Nephron progenitor cell (in vitro differentiated cells): ENCODE measurements at places on chromosomes 2 and 18.

- DNase-seq, result no peak
These were observed 835.9 kb upstream of the CHAC2 start for GRCh38 chr2:52931660-52932059.

DNA sequence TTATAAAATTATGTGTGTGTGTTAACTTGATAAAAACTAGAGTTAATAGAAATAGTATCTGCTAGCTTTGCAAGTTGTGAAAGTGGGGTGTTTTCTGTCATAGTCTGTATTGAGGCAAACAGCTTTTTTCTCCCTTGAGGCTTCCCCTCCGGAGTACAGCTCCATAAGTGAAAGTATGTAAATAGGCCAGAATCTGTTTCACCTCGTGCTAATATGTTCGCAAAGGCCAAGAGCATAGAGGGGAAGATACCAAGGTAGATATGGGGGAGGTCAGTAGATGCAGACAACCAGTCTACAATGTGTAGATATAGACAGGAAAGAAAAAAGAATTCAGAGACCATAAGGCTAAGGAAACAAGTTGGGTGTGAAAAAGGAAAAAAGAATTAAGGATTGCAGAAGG, 72.9 kb downstream of the PTRHD1 start:
- DNase-seq, result no peak

GRCh38 chr2:165191096-165191728, 12.6 kb downstream of the SCN3A start:
- no peak for DNase-seq

DNA sequence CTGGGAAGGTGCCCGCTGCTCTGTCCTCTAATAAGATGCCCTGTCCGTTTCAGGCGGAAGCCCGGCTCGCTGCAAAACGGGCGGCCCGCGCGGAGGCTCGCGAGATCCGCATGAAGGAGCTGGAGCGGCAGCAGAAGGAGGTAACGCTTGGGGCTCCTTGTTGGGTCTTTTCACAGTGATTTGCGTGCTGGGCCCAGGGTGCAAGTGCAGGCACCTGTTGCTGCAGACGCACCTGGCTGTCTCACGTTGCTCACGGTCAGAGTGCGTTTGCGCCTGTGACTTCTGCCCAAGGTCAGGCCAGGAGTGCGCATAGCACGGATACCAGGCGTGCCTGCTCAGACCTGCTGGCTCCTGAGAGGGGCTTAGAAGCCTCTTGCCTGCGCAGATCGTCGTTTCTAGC, 81.1 kb downstream of the LRRFIP1 start:
- no peak for DNase-seq

GRCh38 chr2:27370816-27371620, 602 bp downstream of the SNX17 start:
- DNase-seq, result peak; percentile 36

GRCh38 chr2:177353187-177353478, 39.4 kb upstream of the AGPS start:
- DNase-seq, result no peak

DNA sequence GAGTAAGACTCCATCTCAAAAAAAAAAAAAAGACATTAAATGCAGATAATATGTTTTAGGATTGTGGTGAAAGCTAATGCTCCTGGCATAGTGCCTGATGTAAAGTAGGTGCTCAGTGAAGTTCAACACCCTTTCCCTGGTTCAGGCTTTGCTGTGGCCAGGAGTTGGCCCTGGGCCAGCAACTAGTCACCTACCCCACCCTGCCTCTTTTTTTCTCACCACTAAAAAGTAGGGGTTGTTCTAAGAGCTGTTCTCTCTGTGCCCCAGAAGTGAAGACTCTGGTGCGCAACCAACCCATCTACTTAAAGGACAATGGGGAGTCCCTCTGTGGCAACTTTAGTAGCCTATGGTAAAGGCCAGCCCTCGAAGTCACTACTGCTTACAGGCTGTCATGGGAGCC, 75.9 kb downstream of the DNMT3A start:
- no peak for DNase-seq

DNA sequence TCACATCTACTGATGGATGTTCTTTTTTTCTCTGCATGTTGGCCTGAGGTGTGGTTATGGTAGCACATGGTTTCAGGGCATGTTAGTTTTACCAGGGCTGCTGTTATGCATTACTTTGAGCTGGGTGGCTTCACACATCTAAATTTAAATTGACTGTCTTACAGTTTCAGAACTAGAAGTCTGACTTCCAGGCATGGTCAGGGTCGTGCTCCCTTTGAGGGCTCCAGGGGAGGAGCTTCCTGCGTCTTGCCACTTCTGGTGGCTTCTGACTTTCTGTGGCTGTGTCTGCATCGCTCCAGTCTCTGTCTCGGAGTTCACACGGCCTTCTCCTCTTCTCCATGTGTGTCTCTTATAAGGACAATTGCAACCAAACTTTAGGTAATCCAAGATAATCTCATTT, 143.9 kb downstream of the GALR1 start:
- DNase-seq, result no peak

GRCh38 chr18:56505293-56505692, 133.1 kb downstream of the TXNL1 start:
- no peak for DNase-seq

- DNase-seq, result no peak
These were observed 28.9 kb upstream of the CNOT11 start for GRCh38 chr2:101223814-101224231.

GRCh38 chr2:236936446-236936940, 149.2 kb upstream of the COPS8 start:
- DNase-seq, result no peak

DNA sequence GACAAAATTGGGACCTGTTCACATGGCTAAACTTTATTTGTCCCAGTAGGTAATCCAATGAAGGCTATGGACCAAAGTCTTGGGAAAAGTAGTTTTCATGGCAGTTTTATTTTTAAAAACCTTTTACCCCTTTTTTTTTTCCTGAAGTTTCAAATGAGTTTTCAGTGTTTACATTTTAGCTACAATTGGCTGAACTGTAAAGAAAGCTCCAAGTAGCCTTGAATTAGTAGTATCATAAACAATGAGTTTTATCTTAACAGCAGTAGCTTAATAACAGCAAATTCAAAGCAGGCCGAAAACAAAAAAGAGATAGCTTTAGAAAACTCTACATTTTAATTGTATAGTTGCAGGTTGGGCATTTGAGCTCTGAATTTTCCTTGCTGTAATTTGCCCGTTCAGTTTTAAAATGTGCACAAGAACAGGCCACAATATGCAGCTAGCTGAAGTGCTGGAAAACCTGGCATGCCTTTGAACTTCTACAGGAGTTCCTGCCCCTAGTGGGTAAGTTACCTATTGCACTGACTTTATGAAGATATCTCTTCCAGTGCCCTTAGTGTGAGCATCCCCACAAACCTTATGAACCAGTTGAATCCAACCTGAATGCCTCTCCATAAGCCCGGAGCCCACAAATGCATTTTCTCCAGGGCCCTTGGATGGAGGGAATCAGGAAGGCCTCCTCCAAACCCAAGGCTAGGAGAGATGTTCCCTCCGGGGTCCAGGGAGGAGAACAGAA, 106.7 kb downstream of the XRCC5 start:
- DNase-seq, result no peak

- DNase-seq, result no peak
These were observed 1.1 kb downstream of the VAMP8 start for GRCh38 chr2:85578243-85579180.

DNA sequence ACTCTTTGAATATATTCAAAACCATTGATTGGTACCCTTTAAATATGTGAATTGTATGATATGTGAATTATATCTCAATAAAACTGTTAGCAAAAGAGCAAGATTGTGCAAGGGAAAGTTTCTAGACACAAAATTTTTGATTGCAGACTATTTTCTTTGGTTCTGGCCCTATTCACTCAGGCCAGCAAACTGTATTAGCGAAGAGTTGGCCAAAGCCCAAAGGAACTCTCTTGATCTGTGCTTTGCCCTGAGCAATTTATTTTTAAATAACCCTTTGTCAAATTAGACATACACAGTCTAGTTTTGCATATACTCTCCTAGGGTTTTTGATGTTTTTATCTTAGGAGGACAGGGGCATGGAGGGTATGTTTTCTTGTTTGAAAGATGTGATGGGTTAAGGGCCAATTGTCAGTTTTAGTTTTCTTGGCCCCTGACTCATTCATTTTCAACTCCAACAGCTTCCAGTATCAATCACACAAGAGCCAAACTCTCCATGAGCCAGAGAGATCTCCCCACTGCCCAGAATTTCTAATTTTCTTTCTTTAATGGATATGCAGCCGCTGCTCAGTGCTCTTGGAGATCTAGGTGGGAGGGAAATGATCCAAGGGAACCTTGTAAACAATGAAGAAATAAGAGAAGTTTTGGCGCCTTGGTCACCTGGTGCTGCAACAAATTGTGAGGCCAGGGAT, 231.5 kb downstream of the SRBD1 start:
- DNase-seq, result no peak

DNA sequence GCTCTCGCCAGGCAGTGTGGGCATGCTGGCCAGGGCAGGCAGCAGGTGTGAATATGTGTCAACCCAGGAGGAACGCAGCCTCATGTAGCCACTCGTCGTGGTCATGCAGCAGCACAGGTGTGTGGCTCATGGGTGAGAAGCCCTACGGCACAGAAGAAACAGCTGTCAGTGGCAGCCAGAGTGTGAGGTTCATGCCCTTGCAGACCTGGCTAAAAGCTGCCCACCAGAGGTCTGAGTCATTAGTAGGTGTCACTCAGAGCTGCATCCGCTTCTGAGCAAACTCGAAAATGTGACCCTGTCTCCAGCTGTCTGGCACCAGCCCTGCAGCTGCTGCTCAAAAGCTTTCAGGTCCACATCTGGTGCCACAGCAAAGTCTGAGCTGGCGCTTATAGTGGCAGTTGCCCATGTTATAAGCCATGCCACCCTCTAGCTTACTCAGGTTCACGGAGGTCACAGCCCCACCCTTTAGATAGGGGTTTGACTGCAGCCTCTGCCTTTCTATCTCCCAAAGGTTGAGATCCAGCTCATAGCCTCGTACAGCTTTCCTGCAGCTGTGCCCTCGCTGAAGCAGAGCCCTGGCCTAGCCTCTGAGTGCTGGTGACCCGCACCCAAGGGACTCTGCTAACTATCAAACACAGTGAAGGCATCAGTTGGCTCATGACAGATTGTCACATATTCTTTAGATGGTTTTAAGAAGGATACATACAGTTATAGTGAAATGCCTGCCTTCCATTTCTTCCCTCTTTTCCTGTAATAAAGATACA, 195.0 kb downstream of the CCDC102B start:
- DNase-seq, result no peak

- no peak for DNase-seq
These were observed 18.1 kb downstream of the NETO1 start for GRCh38 chr18:72849671-72850070.

DNA sequence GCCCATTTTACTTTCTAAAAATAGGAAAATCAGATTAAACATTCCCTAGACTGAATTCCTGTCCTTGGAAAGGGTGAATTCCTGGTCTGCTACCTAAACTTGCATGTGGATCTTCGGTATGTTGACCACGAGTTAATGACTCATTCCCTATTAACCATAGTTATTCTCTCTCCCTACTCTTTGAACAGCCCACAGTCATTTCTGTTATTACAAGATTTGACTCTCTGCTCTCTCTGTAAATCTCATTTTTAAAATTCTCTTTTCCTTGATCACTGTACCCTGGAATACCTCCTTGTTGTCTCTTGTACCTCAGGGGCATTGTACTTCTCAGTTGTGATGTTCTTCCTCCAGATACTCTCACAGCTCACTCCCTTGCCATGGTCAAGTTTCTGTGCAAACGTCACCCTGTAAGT, 92.0 kb upstream of the GULP1 start:
- no peak for DNase-seq

- peak; percentile 63 for DNase-seq
These were observed at the start of gene TMEM163 for GRCh38 chr2:134718817-134719814. Gene TMEM163 (minus strand): TSS chr2:134719000.

DNA sequence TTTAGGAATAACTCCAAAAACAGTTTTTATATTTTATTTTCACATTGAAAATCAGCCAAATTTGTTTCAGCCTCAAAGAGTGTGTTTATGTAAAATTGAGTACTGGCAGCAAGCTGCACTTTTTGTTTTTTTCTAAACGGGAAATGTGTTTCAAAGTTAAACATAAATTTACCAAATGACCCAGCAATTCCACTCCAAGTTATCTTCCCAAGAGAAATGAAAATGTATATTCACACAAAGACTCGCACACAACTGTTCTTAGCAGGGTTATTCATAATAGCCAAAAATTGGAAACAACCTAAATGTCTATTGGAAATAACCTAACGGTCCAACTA, 9.3 kb downstream of the ALPK2 start:
- DNase-seq, result no peak

GRCh38 chr2:218387369-218388194, 5.5 kb downstream of the SLC11A1 start:
- peak; percentile 72 for DNase-seq

DNA sequence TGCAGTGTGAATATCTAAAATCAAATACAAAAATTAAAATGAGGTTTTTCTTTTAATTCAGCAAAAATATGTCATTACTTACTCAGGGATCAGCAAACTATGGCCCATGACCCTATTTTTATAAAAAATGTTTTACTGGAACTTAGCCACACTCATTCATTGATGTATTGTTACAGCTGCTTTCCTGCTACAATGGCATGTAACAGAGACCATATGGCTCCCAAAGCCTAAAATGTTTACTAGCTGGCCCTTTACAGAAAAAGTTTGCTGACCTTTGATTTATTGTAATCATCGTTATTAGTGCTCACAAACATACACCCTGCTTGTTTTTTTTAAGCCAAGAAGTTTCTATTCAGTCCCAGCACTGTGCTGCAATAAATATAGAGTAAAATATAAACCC, 120.3 kb downstream of the PLA2R1 start:
- no peak for DNase-seq

DNA sequence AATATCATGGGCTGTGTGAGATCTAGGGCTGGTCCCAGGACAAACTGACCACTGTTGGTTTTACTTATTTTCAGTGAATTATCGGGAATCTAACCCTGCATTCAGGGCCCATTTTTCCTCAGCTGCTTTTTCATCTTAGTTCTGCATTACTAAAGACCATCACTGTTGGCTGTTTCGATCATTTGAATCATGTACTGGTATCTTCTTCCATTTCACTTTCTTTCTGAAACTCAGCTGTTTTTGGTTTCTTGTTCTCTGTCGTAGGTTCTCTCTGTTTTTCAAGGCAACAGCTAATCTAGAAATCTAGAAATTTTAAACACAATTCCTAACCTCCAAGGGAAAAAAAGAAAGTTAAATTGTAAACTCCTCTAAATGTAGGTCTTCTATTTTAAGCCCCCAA, 159.9 kb upstream of the SESTD1 start:
- DNase-seq, result no peak

DNA sequence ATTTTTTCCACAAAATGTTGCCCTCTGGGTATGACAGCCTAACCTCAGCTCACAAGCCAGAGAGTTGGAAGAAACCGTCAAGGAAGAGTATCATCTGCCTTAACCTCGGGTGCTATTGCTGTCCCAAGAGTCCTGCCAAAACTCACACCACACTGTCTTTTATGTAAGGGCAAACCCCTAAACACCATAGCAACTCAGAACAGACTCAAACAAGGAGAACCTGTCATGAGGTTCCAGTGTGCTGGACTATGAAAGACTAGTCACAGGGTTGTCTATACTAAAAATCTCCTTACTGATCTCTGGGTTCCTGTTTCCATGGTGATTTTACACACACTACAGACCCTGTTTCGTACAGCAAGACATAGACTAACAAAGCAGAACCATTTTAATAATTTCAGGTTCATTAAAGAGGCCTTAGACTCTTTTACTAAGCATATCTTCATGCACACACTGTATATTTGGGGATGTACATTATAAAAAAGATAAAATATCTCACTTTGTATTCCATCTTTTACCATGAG, 159.8 kb downstream of the PKP4 start:
- no peak for DNase-seq

- DNase-seq, result no peak
These were observed 118.6 kb upstream of the CELF4 start for GRCh38 chr18:37684183-37684582.
